ENCODE measurements at places on chromosomes 16 and 17.

GRCh38 chr17:64382061-64382583 is 8.5 kb downstream of the PECAM1 start:
- no peak for DNase-seq

- no peak for DNase-seq
Observed at GRCh38 chr17:1941272-1942065, 83.7 kb downstream of the RTN4RL1 start.

DNA sequence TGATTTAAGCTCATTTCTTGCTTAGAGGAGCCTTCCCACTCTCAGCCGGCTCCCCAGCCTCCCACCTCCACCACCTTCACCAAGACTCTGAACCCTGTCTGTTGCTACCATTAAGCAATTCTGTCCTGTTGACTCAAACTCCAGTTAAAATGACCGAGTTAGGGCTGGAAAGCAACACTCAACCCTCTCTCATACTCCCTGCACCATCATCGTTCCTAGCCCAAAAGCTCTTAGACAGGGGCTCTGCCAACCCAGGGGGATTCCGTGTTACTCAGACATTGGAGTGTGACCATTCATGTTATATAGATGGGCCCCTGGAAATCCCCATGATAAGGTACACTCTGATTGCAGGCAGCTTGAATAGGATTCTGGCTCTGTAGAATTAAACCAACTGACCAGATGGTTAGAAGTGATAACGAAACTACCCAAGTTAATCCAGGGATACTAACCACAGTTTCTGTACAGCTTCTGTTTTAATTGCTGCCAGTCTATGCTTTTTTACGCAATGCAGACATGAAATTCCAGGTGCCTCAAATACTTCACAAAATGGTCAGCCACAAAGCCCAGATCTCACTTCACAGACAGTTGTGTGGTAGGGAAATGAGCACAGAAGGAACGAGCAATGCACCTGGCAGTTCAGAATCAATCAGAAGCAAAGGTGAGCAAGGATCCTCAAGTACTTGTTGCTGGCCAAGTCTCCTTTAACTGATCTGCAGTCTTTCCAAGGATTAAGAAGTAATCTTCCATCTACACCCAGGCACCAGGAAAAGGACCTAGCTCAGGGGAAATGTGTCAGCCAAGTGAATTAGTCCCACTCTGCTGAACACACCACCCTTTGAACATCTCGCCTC is 2.1 kb downstream of the SSTR2 start:
- DNase-seq = no peak

- no peak for DNase-seq
Observed at GRCh38 chr16:25895380-25895779, 203.6 kb downstream of the HS3ST4 start.

DNA sequence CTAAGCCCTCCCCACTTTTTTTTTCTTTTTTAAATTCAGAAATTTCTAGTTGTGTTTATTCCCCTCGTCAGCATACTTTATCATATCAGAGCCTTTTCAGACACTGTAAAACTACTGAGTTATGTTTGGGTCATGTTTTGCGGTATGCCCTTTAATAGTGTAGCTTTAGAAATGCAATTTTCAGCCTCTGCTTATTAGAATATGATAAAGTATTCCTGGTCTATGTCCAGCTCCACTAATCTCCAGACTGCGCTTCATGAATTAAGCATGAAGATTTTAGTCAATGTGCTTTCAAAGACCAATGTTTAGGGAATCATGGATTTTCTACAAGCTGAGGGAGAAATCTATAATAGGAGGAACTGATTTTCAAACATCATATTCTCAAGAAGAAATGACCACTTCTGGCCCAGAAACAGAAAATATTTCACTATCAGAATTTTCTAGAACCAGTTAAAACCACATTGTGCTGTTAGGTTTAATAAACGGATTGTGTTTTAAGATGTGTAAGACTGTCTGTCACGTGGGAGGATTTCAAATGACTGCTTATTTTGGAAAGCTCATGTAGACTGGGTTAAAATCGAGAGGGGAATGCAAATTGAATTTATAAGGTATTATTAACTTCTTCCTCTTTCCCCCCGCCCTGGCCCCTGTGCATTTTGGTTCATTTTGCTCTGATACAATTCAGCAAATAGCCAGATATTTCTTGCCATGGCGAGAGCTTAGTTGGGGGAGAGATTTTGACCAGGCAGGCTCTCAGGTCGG is 498.5 kb downstream of the WWOX start:
- no peak for DNase-seq

DNA sequence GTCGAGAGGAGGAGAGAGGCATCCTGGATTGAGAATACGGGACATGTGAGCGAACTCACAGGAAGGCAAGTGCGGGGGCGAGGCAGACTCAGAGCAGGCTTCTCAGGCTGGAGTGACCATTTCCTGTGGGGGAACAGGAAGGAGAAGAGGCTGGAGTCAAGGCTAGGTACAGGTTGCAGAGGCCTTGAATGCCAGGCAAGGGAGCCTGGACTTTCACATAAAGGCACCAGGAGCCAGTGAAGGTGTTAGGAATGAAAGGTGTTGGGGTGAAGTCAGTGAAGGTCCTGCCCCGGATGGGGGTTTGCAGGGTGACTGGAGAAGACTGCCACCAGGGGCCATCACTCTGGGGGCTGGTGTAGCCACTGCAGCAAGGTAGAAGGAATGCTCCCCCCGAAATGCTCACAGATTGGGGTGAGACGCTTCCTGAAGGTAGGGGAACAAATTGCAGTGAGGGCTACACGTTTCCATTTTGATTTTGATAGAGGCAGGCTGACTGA is 5.3 kb upstream of the GPRC5C start:
- no peak for DNase-seq

GRCh38 chr16:31529937-31530312 is 2.2 kb downstream of the AHSP start:
- DNase-seq = no peak
